ENCODE measurements at places on chromosomes 7 and 10.

GRCh38 chr7:102890292-102890970 lies 22.4 kb upstream of the LRRC17 start:
- no peak for DNase-seq

DNA sequence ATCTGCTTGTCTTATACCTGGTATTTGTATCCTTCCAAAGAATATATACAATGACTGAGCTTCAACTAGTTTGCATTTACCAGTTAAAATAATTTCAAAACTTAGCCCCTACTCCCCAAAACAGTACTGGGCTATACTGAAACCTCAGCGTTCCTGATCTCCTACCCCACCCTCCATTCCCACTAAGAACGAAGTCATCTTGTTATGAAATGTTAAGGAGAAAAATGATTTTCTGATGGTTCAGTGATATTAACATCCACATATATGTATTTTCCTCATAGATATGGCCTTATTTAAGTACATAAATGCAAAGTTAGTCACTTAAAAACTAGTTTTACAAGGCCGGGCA lies 28.9 kb upstream of the ANAPC16 start:
- no peak for DNase-seq

DNA sequence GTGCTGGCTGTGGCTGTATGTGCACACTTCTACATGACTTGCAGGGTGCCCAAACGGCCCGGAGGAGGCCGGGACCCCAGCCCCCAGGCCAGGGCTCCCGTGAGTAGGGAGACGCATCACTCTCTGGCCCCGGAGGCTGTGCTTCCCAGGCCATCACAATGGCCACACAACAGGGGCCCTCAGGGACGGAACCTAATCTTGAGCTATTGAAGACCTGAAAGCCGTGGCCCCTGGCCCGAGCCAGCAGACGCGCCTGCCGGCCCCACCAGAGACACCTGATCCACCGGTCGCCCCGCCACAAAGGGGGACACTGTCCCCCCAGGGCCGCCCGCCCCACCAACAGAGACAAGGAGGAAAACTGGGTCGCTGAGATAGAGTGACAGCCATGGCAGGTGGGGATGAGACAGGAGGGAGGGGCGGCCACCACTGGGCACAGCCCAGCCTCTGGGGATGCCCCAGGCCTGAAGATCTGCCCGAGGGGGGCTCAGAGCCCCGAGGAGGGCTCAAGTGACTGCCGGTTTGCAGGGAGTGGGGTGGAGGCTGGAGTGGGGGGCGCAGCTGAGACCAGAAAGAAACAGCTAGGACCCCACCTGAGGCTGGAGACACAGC lies 10.2 kb upstream of the LFNG start:
- no peak for DNase-seq

- DNase-seq, result no peak
These were observed 162.9 kb downstream of the GLI3 start for GRCh38 chr7:42074076-42074475.

DNA sequence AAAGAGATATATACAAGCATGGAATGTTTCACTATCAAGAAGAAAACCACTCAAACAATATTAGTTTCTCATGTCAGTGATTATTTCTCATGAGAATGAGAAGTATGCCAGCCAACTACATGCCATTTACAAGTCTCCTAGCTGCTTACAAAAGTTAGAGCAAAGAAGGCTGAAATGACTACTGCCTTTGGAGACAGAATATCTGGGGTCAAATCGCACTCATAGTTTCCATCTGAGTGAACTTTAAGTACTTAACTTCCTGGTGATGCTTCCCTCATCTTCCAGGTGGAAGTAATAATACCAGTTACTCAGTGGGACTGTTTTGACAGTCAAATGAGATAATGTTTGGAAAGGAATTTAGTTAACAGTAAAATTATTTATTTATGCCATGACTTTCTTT lies 42.0 kb upstream of the RHOBTB1 start:
- DNase-seq, result no peak

- DNase-seq, result no peak
These were observed 164.7 kb upstream of the HPS1 start for GRCh38 chr10:98611436-98611835.

DNA sequence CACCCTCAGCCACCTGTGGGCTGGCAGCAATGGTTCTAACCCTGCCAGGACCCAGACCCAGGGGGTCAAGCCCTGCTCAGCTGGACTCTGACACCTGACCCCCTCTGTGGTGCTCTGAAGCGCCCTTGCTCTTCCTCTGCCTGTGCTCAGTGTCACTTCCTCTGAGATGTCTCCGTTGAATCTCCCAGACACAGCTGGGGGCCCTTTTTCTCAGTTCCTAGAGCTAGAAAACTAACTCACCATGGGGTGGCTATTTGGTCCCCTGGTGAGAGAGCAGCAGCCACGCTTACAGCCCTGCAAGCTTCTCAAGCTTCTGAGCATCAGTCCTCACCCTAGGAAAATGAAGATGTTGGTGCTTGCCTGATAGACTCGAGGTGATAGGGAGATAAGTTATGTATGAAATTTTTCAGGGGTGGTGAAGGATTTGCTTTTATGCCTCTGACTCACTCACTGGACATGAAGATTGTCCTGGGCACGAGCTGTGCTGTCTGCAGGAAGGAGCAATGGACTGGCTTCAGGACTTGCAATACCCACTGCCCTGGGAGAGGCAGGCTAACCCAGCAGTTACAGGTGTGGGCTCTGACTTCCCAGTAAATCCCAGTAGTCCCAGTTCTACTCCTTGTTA lies 29.6 kb downstream of the COL13A1 start:
- DNase-seq, result no peak

DNA sequence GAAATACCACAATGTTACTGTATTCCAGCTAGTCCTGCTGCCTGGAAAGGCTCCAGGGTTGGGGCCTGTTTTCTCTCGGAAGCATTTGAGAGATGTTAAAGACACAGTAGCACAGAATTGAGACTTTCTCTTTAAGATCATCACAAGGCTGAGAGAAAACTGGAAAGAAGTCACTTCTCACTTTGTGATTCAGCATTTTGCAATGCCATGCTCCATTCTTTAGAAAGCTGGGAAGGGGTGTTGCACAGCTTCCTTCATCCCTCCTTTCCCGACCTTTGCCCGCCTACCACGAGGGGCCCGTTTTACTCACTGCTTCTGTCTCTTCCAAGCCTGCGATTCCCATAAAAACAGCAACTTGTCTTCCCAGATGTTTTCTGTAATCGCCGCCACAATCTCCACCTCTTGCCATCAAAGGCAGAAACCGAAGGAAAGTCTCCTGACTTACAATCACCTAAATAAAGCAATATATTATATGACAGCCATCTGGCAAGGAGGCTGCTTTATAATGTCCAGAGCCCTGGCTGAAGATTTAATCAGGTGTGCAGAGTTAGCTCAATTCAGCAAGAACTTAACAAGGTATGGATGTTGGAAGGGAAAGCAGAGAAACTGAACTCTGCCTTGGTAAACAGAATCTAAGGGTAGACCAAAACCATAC lies 18.9 kb downstream of the NOD1 start:
- no peak for DNase-seq

DNA sequence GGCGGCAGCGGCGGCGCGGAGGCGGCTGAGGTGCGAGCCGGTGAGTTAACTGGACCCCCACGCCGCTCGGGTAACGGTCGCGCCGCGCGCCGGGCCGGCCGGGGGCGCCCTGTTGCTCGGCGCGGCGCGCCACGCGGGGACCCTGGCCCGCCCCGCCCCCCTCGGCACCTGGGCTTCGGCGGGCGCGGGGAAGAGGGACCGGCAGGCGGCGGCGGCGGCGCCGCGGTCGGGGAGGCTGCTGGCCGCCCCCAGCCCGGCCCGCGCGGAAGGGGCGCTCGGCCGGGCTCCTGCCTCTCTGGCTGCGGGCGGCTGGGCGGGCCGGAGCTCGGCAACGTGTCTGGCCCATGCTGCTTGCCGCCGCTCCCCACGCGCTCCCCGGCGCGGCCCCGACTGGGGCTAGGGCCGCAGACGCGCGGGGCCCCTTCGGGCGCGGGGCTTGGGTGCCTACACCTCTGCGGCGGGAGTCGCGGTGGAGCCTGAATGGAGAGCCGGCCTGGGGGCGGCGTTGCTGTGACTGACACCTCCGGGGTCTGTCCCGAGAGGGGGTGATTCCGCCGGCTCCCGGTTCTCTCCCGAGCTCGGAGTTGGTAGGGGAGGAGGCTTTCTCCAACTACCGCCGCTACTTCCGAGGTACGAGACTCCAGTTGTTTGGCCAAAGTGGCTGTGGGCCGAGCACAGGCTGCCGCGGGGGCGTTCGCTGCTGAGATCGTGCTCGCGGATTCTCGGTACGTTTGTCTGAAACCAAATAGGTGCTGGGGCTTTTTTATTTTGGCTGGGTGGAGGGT lies 494 bp downstream of the PALS2 start:
- peak; percentile 28 for DNase-seq

GRCh38 chr7:30173058-30173897 lies 38.5 kb downstream of the MTURN start:
- DNase-seq, result no peak

GRCh38 chr10:114638821-114639625 lies 19.1 kb downstream of the ABLIM1 start:
- no peak for DNase-seq

GRCh38 chr7:85471740-85472139 lies 284.9 kb upstream of the SEMA3D start:
- DNase-seq, result no peak

GRCh38 chr7:93719546-93719945 lies 145.0 kb upstream of the CALCR start:
- DNase-seq, result no peak

DNA sequence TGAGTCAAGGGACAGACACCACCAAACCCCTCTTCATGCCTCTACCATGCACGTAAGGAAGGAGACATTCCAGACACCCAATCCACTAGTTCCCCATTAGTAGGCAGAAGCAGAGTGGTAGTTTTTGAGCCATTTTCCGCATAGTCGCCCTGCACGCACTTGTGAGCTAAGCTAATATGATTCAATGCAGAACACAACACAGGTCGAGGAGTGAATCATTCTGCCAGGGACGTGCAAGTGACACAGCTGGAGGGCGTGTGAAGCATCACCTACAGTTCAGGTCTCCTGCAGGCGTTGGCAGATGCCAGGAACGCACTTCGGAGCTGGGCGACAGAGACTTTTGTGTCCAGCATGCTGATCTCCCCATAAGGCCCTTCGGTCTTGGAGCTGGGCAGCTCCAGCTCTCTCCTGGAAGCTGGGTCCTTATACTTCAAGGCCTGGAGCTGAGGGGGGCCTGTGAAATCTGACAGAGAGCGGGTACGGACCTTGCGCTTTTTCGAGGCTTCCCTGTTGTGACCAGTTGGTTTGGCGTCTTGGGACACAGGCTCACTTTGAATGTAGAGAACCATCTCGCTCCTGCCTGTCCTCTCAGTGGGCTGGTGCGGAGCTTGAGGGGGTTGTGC lies 102.4 kb downstream of the SVIL start:
- no peak for DNase-seq

GRCh38 chr7:102220229-102220850 lies 66.3 kb upstream of the SH2B2 start:
- DNase-seq, result no peak

- DNase-seq, result no peak
These were observed 151.4 kb downstream of the RPS24 start for GRCh38 chr10:78184851-78185692.

DNA sequence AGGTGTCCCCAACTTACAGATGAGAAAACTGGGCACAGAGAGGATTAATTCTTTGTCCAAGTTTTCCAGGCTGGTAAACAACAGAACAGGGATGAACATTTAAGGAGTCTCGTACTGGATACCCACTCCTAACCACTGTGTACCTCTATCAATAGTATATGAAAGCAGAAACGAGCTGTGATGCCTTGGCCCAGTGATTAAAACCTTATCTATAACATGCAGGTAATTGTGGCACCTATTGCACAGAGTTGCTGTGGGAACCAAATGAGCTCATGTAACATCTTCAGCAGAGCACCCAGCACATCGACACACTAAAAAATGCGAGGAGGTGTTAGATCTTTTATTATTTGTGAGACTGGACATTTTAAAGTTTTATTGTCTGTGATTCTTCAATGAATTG lies 1.6 kb downstream of the TMEM273 start:
- DNase-seq, result no peak

- DNase-seq, result no peak
These were observed 1.4 kb upstream of the TSPAN15 start for GRCh38 chr10:69449841-69450240.

DNA sequence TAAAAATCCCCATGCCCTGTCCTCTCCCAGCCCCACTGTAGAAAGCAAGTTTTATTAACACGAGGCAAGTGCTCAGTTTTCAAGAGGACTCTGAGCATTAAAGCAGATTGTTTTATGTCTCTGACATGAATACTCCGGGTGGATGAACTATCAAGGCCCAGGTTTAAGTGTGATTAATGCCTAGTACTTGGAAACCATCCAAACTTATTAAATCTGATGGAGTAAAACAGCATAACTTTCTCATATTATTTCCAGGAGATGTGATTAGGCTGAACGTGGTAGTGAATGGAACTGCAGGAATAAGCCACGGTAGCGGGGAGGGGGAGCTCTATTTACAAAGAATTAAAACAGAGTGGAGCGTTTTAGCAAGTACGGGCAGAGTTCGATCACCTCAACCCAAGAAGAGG lies 144.2 kb upstream of the RNF32 start:
- DNase-seq, result no peak

DNA sequence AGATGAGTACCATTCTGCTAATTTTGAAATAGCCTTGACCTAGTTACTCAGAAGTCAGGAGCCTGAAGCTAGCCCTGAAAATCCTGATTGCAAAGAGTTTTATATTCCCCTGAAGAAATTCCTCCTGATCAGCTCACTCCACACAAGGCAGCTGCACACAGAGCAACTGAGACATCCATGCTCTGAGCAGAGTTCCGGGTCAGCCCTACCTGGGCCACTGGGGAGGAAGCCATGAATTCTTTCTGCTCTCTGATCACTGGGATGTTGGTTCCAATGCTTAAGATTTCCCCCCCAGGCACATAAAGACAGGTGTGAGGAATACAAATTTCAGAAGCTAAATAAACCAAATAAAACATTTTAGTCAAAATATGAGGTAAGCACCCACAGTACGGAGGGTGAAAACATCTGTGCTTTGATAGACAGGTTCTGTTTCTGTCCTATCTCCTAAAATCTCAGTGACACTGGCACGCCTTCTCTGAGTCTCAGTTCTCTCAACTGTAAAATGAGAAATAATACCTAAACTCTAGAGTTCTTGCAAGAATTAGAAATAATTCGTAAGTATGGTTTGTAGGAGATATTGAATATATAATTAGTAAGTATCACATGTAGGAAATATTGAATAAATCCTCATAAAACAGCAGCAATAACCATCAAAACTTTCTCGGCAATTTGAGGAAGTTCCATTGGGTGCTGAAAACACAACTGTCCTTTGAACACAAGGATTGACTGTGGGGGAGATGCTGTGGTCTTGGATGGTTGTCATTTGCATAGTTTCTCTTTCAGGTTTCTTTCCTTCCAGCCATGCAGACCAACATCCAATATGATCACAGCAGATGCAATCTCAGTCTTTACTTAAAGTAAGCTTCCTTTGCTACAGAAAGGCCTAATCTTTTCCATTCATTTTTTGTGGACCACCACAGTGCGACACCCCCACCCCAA lies 133.0 kb upstream of the TNS3 start:
- no peak for DNase-seq

Measured in T-helper 2 cell (primary cell).